ENCODE measurements at places on chromosomes 5 and 9. TPM values are rescaled to one million over a fixed set of nuclear protein-coding genes. Genes with fewer than 3 reads are reported as not detected.
A peak's percentile ranks its signal among the peaks of the same experiment; 100 is the strongest.

The ARID3C gene
- total RNA-seq: not detected

The GRM6 gene
- total RNA-seq: not detected

The ACOT12 gene
- total RNA-seq: not detected

The PCDHB16 gene
- total RNA-seq: 3.7 TPM

The KCNMB1 gene
- total RNA-seq: not detected

The PCDHB8 gene
- total RNA-seq: 12.7 TPM

The PCDHA6 gene
- not detected for total RNA-seq

The PDGFRB gene
- 21.6 TPM for total RNA-seq

The FOXD4L6 gene
- total RNA-seq: not detected

The FBP2 gene
- total RNA-seq: 0.41 TPM

DNA sequence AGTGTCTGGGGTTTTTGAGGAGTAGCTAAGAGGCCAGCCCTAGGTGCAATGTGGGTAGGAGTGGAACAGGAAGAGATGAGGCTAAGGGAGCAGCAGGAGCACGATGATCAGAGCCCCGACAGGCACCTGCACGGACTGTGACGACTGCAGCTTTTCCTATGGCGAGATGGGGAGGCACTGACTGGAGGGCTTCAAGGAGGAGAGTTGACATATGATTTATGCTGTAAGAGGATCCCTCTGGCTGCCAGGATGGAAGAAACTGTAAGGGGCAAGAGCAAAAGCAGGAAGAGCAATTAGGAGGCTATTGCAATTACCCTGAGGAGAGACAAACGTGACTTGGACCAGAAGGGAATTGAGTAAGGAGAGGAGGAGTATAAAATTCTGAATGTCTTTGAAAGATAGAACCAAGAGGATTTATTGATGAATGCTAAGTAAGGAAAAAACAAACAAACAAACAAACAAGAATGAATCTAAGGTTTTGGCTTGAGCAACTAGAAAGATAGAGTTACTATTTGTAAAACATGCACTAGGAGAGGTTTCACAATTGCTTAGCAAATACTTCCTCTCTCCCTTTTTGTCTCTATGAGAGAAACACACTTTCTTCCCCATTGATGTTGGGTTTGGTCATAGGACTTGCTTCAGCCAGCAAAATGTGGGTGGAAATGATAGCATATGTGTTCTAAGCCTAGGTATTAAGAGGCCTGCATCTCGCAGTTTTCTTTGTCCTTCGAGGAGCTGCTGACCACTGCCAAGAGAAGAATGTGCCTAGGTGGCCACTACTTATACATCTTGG is 32.9 kb downstream of the TRPC7 start:
- DNase-seq: no peak

DNA sequence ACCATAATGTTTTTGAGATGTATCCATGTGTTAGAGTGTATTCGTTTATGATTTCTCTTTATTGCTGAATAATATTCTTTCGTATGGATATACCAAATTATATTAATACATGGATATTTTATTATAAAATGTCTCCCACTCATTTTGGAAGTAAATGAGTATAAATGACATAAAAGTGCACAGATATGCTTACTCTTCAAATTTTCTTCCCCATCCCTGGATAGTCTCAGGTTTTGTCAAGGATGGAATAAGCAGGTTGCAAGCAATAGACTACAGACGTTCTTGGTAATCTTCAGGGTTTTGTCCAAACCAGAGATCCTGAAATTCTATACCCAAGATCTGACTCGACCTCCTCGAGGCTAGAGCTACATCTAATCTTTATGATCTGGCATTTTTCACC is 50.7 kb downstream of the NIPAL4 start:
- DNase-seq: no peak

GRCh38 chr9:130172161-130172857 is at the start of gene NCS1:
NCS1 (plus strand) TSS chr9:130172404; CDS start chr9:130172664, 260 bp downstream.
- peak; percentile 56 for DNase-seq

GRCh38 chr9:109440117-109440515 is 58.0 kb downstream of the PTPN3 start:
- no peak for DNase-seq

- DNase-seq: no peak
These were observed 50.7 kb downstream of the WNK2 start for GRCh38 chr9:93234600-93234999.

DNA sequence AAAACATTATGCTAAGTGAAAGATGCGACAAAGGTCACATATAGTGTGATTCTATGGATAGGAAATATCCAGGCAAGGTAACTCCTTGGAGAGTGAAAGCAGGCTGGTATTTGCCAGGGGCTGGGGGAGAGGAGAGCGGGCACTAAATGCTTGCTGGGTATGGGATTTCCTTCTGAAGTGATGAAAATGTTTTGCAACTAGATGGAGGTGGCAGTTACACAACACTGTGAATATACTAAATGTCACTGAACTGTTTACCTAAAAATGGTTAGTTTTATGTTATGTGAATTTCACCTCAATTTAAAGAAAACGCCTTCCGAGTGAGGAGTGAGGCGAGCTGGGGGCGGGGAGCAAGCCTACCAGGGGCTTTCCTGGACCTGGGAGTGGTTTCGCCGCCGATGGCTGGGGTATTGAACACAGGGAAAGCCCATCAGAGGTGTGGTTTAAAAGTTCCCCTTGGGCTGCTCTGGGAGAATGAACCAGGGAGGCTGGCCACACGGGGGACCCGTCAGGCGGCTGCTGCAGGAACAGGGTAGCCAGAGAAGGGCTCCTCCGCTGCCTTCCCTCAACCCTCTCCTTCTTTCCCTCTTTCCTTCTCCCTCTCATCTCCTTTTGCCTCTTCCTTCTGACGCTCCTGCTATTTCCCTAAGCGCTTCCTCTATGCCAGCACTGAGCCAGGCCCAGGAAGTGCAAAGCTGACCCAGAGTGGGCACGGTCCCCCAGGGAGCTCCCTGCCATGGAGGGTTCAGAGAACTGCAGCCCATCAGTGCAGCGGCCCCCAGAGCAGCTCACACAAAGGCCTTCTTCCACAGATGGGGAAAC is 4.9 kb downstream of the AKNA start:
- no peak for DNase-seq

GRCh38 chr5:112923148-112923917 is 1.3 kb upstream of the REEP5 start:
- DNase-seq: no peak

DNA sequence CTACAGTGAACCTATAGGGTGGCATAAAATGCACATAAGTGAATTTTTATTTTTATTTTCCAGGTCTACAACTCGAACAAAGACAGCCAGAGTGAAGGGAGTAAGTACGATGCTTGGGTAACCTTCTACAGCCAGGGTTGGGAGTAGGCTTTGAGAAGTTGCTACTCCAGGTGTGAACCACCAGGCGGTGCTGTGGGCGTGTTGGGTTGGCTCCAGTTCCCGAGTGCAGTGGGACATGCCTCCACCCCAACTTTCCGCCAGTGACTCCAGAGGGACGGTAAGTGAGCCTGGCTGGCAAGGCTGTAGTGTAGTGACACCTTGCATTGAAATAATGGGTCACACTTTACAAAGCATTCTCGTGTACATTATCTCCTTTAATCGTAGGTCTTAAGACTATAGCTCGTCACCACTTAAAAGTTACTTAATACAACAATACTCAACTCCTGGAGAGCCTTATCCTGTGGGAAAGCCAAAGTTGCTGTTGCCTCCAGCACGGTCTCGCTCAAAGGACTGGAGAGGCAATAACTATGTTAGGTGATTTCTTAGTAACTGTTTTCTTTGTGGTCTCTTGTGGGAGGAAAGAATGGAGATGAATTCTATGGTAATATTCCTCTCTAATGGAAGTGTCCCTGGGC is 244.0 kb downstream of the ARHGAP26 start:
- peak; percentile 43 for DNase-seq

DNA sequence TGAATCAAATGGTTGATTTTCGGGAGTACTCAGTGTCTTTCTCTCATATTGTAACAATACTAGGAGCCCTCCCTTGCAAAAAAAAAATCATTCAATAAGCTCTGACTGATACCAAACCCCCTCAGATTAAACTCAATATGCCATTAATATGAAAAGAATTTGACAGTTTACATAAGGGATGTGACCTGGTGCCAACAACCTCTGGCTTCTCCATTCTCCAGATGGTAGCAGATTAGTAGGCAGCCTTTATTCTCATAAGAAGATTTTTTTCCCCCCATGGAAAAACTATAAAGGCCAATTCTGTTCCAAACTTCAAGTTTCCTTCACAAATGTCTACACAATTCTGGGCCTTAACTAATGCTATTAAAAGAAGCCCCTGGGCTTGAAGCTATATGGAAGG is 96.5 kb downstream of the EFNA5 start:
- DNase-seq: no peak

GRCh38 chr9:109792951-109793546 is 13.1 kb downstream of the PALM2AKAP2 start:
- peak; percentile 67 for DNase-seq

GRCh38 chr9:101333926-101334702 is 50.7 kb downstream of the BAAT start:
- no peak for DNase-seq

DNA sequence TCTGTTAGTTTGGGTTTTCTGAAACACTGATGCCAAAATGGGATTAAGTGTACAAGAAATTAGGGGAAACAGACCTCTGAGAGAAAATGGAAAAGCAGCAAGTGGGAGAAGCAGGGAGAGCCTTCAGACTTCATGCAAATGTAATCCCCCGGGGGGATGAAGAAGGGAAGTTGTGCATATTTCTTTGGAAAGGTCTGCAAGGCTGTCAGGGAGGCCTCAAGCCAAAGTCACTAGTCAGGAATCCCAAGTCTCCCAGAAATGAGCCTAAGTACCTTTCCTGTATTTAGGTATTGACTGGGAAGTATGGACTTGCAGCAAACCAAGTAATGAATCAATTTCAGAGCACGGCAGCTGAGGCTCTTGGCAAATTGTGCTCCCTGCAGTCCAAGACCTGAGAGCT is 2.2 kb downstream of the FTMT start:
- DNase-seq: no peak

GRCh38 chr9:134585746-134586706 is 55.6 kb upstream of the COL5A1 start:
- peak; percentile 70 for DNase-seq

GRCh38 chr5:18113721-18114120 is 479.5 kb downstream of the TAF11L14 start:
- peak; percentile 66 for DNase-seq

- peak; percentile 34 for DNase-seq
These were observed 5.4 kb upstream of the FOXI1 start for GRCh38 chr5:170100066-170100943.

DNA sequence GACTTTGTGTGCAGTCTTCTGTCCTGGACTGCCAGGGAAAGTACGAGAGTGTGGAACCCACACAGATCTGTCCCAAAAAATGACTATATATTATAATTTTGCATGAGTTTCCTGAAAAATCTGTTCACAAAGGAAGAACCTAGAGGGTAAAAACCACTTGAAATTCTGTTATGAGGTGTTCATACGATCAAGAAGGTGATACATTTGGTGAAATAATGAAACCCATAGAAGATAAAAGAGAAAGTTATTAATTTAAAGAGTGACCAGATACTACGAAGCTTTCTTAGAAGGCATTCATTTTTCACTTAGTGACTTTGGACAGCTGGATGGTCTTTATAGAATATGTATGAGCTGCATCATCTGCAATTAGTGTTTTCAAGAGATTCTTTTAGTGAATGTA is 32.9 kb downstream of the SLC12A2 start:
- DNase-seq: no peak

GRCh38 chr5:68217047-68217355 is 1.4 kb downstream of the PIK3R1 start:
- DNase-seq: no peak

DNA sequence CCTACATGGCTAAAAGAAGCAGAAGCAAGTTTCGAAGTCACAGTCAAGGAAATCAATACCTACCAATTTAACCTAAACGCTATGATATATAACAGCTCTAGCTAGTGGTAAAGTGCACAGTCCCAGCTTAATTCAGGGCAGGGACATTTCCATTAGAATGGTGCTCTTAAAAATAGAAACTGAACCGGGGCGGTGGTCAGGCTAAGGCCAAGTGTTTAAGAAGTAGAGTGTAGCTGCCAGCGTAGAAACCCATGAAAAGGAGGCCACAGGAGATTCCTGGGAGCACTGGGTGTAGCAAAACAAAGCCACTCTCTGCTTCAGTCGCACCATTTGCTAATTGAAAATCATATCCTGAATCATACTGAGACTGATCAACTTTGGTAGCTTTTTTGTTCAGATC is 28.8 kb downstream of the PPIC start:
- DNase-seq: no peak

DNA sequence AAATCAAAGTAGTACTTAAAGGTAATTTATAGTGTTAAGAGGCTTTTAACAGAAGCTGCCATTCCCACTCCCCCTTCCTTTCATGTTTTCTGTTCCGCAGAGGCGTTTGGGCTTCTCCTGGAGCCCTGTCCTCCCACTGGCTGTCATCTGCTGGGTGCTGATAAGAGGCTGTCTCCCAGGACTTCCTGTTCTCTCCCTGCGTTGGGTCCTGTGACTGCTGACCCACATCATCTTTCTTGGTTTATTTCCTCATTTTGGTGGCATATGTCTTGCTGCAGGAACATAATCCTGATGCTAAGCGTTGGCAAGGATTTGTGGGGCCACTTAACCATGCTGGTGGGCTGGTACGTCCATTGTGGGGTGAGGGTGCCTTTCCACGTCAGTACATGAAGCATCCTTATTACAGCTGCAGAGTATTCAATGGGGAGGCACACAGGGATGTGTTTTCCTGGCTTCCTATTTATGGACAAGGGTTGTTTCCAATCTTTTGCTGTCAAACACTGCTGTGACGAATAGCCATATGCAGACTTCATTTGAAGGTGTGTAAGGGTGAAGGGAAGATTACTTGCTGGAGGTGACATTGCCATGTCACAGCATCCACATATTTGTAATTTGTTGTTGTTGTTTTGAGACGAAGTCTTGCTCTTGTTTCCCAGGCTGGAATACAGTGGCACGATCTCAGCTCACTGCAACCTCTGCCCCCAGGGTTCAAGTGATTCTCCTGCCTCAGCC is 22.3 kb upstream of the RNF130 start:
- no peak for DNase-seq

Data from H4 (cell line).